ENCODE measurements at places on chromosomes 1 and 21.
A peak's percentile ranks its signal among the peaks of the same experiment; 100 is the strongest.

DNA sequence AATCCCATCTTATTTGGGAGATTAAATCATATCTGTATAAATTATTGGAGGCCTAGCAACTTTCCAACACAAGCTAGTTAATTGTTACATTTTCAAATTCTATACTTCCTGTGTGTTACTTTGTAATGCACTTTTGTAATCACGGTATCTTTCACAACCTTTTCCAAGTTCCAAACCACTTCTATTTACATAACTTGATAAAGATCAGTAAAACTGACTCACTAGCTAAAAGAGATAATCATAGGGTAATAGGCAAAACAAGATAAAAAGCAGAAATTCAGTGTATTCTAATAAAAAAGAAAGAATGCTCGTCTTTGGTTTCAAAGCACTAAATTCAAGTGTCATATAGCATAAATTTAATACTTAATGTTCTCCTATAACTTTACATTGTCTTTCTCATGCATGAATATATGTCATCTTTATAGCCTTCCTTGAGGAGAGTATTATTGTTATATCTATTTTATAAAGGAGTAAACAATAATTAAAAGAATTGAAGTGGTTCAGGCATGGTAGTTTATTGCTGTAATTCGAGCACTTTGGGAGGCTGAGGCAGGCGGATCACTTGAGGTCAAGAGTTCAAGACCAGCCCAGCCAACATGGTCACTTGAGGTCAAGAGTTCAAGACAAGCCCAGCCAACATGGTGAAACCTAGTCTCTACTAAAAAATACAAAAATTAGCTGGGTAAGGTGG is 66.4 kb downstream of the RGS13 start:
- DNase-seq, result no peak

GRCh38 chr1:35115459-35116383 is 36.5 kb downstream of the ZMYM1 start:
- DNase-seq, result no peak

DNA sequence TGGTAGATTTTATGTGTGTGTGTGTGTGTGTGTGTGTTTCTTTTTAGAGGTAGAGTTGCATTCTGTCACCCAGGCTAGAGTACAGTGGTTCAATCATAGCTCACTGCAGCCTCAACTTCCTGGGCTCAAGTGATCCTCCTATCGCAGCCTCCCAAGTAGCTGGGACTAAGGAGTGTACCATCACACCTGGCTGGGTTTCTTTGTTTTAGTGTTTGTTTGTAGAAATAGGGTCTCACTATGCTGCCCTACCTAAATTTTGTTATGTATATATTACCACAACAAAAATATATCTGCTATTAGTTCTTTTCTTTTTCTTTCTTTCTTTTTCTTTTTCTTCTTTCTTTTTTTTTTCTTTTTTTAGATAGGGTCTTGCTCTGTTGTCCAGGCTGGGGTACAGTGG is 43.1 kb upstream of the CXADR start:
- no peak for DNase-seq

- peak; percentile 17 for DNase-seq
These were observed 6.0 kb downstream of the CYB561D1 start for GRCh38 chr1:109499661-109500536.

DNA sequence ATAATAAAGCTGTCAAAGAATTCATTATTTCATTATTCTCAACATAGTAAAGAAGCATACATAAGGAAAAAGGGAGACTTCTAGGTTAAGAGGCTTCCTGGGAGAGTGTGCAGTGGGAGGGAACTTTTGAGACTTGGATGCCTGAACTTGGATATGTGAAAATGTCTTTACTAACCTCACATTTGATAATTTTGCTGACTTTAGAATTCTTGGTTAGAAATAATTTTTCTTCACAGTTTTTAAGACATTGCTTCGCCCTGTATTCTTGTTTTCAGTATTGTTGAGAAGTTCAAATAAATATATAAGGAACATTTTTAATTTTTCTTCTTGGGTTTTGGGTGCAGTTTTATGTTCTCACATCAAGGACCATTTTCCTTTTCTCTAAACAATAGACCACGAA is 40.0 kb downstream of the GPSM2 start:
- no peak for DNase-seq
